ENCODE measurements at places on chromosomes 1 and 21. TPM values are rescaled to one million over a fixed set of nuclear protein-coding genes. Genes with fewer than 3 reads are reported as not detected.

CFHR4 gene
- not detected for total RNA-seq

DNA sequence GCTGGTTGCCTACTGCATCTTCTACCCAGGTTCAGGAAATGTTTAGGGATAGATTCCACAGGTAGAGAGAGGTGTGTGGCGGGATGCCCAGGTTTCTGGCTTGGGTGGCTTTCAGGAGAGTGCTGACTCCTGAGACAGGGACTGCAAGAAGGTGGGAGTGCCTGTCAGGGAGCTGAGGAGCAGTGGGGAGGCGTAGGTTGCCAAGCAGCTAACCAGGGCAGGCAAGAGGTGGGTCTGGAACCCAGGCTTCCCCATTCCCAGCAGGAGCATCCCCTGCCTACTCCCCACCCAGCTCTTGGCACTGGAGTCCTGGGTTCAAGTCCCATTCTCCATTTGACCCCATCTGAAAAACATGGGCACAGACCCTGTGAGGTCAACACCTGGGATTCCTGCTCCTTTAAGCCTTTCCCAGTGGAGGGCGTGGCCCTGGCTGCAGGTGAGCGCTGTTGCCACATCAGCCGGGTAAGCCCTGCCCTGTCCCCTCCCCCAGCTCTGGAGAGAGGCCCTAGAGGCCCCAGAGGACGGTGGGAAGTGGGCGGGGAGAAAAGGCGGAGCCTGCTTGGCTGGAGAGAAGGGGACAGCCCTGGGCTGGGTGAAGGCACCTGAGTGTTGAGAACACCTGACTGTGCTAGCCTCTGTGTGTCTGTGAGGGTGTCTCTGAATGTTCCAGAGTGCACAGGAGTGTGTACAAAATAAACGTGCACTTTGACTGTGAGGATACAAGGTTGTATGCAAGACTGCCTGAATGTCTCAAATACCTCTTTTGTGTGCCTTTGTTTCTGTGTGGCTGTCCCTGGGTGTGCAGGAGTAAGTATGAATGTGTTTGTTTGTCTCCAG is 14.0 kb upstream of the SYNC start:
- H3K27ac ChIP-seq = no peak overlapping the region
- peaks cover 4% of the 10 kb centered on the region for H3K4me1 ChIP-seq
- peaks cover 4% of the 10 kb centered on the region for H3K27me3 ChIP-seq
- no peak overlapping the region for H3K4me3 ChIP-seq
- DNase-seq = peak; percentile 84

GRCh38 chr1:92291372-92291999 is 7.3 kb downstream of the GLMN start:
- H3K4me3 ChIP-seq = no peak overlapping the region
- H3K36me3 ChIP-seq = peaks cover 51% of the 10 kb centered on the region
- H3K4me1 ChIP-seq = peaks cover 13% of the 10 kb centered on the region
- DNase-seq = no peak
- no peaks in the 10 kb centered on the region for H3K27me3 ChIP-seq

DNA sequence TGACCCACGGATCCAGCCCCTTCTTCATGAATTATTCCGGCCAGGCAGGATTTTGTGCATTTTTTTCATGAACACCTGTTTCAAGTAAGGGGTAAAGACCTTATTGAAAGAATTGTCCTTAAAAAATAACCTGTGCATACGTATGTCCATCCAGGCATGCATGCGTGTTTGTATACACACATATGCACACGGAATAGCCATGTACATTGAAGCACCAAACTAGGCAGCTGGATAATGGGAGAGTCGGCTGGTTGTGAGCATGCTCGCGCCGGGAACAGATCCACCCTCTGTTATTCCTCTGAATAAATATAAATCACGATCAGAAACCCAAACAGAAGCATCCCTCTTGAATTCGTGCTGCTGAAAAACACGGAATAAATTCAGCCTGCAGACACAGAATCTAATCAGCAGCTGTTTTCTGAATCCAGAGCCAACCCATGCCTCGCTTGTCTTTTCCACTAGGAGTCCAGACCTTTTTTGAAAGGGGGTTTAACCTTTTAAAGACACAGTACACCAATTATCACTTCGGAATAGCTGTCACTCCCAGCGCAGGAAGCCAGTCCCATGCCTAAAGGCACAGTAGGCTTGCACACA is at the start of gene HIVEP3:
TSS of gene HIVEP3 (minus strand) at position 473 of the 594 bp plus-strand sequence.
- no peaks in the 10 kb centered on the region for H3K36me3 ChIP-seq
- H3K4me3 ChIP-seq = peak within 1 kb of the TSS; percentile 93
- no peak for DNase-seq
- peaks cover 64% of the 10 kb centered on the region for H3K4me1 ChIP-seq
- H3K27me3 ChIP-seq = no peaks in the 10 kb centered on the region

GRCh38 chr1:228212415-228212965 is 4.6 kb downstream of the OBSCN start:
- no peak for DNase-seq
- peak overlapping the region; percentile 83 for H3K4me3 ChIP-seq
- no peak overlapping the region for H3K27ac ChIP-seq
- no peaks in the 10 kb centered on the region for H3K27me3 ChIP-seq

DNA sequence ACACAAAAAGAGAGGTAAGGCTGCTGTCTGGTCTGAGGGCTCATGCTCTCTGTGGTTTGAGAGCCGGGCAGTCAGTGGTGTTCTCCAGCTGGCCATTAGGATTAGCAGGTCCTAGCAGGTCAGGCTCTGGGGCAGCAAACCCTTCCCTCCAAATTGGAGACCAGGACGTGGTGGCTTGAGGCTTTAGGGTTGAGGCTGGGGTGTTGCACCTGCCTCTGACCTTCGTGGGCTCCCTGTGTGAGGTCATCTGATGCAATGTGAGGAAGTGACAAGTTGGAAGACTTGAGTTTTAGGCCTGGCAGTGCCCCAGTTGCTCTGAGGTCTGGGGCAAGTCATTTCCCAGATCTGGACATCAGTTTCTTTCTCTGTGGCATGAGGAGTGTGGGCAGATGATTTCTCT is 24.4 kb downstream of the SZRD1 start:
- H3K27ac ChIP-seq = peak overlapping the region; percentile 82
- DNase-seq = peak; percentile 48
- H3K4me1 ChIP-seq = peaks cover 65% of the 10 kb centered on the region
- H3K4me3 ChIP-seq = no peak overlapping the region

GRCh38 chr1:6785318-6785727 is at the start of gene CAMTA1:
Gene CAMTA1 (plus strand): TSS chr1:6785454. CDS start chr1:6785531, 77 bp downstream.
- peaks cover 44% of the 10 kb centered on the region for H3K4me1 ChIP-seq
- peak within 1 kb of the TSS; percentile 90 for H3K27ac ChIP-seq
- no peak for DNase-seq

SASS6 gene
- total RNA-seq = 12.9 TPM

EXO1 gene
- 66.8 TPM for total RNA-seq

GRCh38 chr1:205976708-205977401 is 26.3 kb downstream of the RAB7B start:
- H3K4me1 ChIP-seq = no peaks in the 10 kb centered on the region
- H3K4me3 ChIP-seq = no peak overlapping the region
- no peaks in the 10 kb centered on the region for H3K36me3 ChIP-seq
- no peak overlapping the region for H3K27ac ChIP-seq

DNA sequence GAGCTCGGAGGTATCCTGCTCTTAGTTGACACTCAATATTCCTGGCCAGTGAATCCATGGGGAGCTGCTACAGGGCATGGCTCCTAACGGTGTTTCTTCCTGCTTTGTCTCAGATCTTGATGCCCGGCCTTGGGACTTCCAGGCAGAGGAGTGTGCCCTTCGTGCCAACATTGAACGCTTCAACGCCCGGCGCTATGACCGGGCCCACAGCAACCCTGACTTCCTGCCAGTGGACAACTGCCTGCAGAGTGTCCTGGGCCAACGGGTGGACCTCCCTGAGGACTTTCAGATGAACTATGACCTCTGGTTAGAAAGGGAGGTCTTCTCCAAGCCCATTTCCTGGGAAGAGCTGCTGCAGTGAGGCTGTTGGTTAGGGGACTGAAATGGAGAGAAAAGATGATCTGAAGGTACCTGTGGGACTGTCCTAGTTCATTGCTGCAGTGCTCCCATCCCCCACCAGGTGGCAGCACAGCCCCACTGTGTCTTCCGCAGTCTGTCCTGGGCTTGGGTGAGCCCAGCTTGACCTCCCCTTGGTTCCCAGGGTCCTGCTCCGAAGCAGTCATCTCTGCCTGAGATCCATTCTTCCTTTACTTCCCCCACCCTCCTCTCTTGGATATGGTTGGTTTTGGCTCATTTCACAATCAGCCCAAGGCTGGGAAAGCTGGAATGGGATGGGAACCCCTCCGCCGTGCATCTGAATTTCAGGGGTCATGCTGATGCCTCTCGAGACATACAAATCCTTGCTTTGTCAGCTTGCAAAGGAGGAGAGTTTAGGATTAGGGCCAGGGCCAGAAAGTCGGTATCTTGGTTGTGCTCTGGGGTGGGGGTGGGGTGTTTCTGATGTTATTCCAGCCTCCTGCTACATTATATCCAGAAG is 16.7 kb downstream of the ALX3 start:
- no peak overlapping the region for H3K4me3 ChIP-seq
- no peak overlapping the region for H3K27ac ChIP-seq
- DNase-seq = peak; percentile 84
- peaks cover 34% of the 10 kb centered on the region for H3K36me3 ChIP-seq
- H3K27me3 ChIP-seq = no peaks in the 10 kb centered on the region
- no peaks in the 10 kb centered on the region for H3K4me1 ChIP-seq

DNA sequence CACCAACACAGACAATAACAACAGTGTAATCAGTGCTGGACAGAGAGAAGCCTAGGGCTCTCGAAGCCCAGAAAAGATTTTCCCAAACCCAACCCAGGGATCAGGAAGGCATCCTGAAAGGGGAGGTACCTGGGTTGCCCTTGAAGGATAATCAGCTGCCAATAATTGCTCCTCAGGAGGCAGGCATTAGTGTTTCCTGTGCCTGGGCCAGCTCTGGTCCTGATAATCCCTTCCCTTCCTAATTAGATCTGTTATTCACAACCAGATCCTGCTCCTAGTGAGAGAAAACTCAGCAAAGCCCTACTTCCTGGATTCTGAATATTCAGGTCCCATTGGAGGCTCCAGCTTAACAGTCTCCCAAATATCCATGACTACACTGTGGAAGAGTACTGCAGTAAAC is 117.4 kb downstream of the DMRTA2 start:
- no peak for DNase-seq
- no peak overlapping the region for H3K27ac ChIP-seq
- no peaks in the 10 kb centered on the region for H3K4me1 ChIP-seq
- H3K4me3 ChIP-seq = no peak overlapping the region
- H3K27me3 ChIP-seq = peaks cover 12% of the 10 kb centered on the region
- no peaks in the 10 kb centered on the region for H3K36me3 ChIP-seq
